ENCODE measurements at places on chromosomes 13 and 19.

DNA sequence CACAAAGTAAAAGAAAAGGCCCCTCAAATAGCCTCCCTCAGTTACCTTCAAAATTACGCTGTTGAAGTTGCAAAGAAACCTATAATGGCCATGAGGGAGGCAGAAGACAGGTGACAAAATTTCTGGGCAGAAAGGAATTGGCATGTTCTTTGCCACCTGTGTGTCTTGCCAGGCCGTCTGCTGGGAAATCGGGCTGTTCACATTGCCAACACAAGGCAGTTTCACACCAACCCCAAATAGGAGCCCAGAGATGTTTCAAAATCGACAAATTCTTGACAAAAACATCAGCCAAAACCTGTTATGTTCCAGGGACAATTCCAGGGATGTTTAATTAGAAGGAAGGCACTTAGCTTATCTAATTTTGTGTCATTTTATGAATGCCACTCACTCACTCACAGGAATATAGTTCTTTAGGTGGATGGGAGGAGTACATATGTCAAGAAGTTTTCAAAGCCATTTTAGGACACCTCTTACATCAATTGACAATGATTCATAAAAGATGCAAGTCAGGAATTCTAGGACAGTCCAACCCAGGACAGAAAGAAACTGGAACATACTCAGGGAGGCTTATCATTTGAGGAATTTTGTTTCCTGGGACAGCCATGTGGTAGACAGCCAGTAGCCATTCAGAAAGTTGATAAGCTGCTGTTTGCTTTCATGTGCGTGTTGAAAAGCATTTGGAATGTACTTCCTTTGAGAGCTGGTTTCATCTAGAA lies 164.5 kb downstream of the RGCC start:
- no peak for DNase-seq

GRCh38 chr13:40377783-40378182 lies 288.7 kb downstream of the FOXO1 start:
- no peak for DNase-seq

DNA sequence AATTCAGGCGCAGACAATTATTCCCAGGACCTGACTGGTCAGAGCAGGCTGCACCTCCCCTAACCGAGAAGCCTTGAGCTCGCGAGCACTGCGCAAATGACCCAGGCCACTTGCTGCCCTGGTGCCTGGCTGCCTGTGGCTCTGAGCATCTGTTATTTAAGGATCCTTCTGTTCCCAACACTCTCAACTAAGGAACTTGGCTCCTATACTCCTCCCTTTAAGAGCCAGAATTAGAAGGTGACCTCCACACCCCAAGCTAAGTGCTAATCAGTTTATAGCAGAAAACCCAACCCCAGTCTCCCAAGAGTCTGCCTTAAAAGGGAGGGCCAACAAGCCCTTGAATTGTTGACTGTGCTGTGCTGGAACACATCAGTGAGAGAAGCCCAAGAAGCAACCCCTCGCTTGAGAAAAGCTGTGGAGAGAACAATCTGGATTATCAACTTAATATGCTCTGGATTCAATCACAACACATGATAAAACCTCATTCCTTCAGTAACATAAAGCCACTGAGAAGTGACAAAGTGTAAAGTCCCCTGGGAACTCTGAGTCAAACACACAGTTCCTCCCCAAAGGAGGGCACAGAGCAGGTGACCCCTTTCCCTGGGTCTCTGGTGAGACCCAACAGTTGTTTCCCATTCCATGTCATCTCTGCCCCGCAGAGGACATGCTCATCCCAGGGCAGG lies 14.6 kb downstream of the AKAP8L start:
- no peak for DNase-seq

DNA sequence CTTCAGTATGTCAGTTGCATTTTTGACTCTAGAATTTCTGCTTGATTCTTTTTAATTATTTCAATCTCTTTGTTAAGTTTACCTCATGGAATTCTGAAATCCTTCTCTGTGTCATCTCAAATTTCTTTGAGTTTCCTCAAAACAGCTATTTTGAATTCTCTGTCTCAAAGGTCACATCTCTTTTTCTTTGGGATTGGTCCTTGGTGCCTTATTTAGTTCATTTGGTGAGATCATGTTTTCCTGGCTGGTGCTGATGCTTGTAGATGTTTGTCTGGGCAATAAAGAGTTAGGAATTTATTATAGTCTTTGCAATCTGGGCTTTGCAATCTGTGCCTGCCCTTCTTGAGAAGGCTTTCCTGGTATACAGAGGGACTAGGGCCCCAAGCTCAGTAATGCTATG lies 18.5 kb upstream of the KBTBD7 start:
- no peak for DNase-seq

- DNase-seq, result no peak
These were observed 25.6 kb downstream of the LRCH1 start for GRCh38 chr13:46578590-46578975.

DNA sequence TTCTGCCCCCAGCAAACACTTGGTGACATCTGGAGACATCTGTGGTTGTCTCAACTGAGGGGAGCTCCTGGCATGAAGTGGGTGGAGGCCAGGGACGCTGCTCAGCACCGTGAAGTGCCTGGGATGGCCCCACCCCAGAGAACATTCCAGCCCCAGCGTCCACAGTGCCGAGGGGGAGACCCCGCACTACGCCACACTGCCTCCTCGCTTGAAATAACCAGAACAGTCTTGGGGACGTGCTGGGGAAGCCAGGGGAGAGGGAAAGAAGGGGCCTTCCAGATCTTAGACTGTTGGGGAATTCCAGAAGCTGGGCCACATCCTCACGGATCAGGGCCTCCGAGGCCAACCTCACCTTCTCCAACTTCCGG lies 4.2 kb downstream of the DPP9 start:
- DNase-seq, result no peak

GRCh38 chr19:13291913-13292312 lies 141.7 kb downstream of the IER2 start:
- DNase-seq, result no peak

DNA sequence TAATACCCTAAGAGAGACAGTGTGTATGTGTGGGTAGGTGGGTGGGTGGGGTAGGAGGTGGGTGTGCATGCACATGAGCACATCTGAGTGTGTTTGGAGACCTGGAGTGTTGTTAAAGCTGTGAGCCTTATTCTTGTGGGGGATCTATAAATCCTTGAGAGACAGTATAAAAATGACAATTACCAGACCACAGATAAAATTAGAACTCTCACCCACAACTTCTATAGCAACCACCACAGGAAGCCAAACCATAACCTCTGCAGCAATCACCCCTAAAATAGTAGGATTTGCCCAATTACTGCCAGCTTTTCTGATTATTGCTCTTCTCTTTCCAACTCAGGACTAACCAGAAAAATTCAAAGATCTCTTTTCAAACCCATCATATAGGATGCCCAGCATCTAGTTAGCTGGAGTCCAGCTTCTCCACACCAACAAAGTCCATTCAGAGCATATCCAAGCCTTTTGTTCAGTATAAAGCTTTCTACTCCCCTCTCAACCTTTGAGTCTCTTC lies 93.4 kb upstream of the SLITRK1 start:
- DNase-seq, result no peak

- DNase-seq, result no peak
These were observed 101.3 kb downstream of the KCNRG start for GRCh38 chr13:50116430-50116973.

DNA sequence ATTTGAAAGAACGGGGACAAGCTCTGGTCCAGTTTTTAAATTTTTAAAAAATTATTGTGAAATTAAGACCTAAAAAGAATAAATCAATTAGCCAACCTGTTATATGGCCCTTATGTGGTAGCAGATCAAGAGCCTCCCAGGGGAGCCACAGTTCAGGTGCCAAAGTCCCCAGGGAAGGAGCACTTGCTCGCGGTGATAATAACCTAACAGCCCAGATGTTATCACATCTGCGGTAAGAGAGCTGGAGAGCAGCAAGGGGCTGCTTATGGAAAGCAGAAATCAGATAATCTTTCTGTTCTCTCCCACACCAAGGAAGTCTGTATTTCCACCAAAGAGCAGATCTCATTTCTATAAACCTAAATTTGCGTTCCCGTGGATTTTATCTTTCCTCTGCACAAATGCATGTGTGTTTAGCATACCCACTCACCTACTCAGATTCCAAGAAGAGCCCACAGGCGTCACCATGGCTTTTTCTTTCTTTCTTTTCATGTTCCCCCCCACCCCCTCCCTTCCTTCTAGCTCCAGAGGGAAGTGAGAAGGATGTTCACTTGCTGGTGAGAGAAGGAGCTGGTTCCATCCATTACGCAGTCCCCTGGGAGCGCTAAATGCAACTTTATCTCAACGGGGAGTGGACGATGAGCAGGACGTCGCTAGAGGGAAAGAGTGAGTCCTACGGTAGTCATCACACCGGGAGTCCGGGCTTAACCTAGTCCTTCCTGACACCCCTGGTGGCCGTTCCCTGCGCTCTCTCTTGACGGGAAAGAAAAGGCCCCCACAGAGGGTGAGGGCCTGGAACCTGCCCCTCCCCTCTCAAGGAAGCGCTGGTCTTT lies 1.6 kb upstream of the POU4F1 start:
- peak; percentile 57 for DNase-seq

GRCh38 chr19:51430221-51430620 lies 12.8 kb upstream of the SIGLEC10 start:
- no peak for DNase-seq

DNA sequence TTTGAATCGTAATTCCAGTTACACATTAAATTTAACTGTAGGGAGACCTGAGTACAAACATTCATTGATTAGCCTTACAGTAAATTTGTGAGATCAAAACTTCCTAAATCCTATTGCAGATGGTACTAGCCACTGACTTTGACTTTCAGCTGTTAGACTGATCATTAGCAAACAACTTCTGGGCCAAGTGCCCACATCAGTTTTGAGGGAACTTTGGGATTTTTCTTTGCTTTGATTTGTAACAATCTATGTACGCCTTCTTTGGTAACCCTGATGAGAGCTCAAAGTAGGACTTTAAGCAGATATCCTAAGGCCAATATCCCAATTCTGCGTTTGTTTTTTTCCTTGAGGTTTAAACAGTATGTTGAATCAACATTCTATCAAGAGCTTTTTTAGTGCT lies 131.5 kb downstream of the DLEU7 start:
- DNase-seq, result no peak

GRCh38 chr19:7648265-7649014 lies 11.5 kb downstream of the STXBP2 start:
- no peak for DNase-seq

- peak; percentile 11 for DNase-seq
These were observed 126.9 kb downstream of the ITGBL1 start for GRCh38 chr13:101579281-101579802.

DNA sequence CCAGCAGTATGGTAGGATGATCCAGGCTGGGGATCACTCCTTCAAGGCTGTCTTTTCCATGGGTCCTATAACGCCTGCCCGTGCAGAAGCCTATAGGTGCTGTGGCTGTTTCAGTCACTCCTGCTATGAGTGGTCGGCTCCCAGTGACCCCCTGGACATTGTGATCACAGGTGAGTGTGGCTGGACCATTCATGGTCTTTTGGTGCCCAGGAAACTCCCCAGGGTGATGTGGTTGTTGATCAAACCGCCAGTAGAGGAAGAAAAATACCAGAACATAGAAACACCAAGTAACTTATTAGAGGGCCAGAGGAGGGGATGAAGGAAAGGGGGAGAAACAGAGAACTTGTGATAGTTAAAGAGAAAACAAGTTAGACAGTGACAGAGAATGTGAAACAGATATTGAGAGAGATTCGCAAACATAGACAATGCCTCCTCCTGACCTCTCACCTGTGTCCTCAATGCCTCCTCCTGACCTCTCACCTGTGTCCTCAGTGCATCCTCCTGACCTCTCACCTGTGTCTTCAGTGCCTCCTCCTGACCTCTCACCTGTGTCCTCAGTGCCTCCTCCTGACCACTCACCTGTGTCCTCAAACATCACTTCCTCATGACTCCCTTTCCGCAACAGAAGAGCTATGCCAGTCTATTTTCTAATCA lies 19.4 kb downstream of the LAIR2 start:
- DNase-seq, result no peak

- DNase-seq, result peak; percentile 16
These were observed 1.1 kb downstream of the NAXD start for GRCh38 chr13:110616103-110617101.

- DNase-seq, result no peak
These were observed 107.1 kb downstream of the UBL3 start for GRCh38 chr13:29743201-29743786.

DNA sequence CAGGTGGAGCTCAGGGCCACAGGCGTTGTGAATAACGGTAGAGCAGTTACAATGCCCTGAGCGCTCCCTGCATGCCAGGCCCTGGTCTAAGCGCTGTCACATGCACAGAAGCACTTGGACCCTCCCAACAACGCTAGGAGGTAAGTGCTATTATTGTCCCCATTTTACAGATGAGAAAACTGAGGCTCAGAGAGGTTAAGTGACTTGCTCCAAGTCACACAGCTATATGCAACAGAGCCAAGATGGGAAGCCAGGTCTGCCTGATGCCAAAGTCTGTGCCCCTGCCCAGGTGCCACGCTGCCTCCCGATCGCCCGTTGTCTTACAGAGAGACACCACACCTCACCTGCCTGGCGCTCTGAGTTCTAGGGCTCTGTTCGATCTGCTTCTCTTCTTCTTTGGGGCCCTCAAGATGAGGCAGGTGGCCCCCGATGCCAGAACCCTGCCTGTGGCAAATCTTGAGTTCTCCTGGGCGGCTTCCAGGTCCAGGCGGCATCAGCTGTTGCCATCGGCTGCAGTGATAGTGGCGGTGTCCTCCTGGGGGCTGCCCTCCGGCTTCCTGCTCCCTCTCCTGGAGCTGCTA lies 20.0 kb downstream of the YIPF2 start:
- no peak for DNase-seq

GRCh38 chr19:42461700-42462324 lies 19.1 kb upstream of the CXCL17 start:
- no peak for DNase-seq

- DNase-seq, result no peak
These were observed 117.2 kb downstream of the IRS2 start for GRCh38 chr13:109669234-109669612.

DNA sequence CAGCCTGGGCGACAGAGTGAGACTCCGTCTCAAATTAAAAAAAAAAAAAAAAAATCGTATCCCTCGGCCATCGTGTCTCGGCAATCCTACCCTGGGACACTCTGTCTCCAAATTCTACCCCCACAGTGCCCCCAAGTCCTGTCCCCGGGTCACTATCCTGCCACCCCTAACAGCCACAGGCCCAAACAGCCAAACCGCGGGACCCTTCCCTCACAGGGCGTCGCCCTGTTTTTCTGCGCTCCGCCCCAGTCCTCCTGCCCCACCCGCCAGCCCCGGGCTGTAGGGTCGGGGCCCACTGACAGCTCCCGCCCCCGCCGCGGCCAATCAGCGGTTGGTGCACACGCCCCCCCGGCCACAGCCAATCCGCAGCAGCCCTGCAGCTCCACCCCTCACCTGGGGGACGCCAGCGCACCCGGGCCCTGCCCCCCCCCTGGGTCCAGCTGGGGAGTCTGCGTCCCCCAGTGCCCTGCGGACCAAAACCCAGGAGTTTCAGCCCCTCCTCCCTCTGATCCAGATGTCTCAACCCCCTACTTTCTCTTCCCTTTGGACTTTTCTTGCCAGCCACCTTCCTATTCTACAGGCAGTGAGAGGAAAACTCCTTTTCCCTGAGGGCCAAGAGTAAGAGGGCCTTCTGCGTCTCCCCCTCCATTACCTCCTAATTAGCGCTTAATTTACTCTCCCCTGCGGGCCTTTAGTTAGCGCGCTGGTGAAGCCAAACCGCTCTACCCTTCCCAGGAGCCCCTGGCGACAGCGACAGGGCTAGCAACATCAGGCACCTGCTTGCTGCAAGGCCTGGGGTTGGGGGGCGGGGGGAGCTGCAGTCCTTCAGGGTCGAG lies 1.5 kb upstream of the BCAT2 start:
- peak; percentile 71 for DNase-seq

- DNase-seq, result no peak
These were observed 717 bp upstream of the C13orf46 start for GRCh38 chr13:113974304-113975281.
